Endothelial cell (in vitro differentiated cells): ENCODE measurements at places on chromosomes 3 and 15.
A peak's percentile ranks its signal among the peaks of the same experiment; 100 is the strongest.

DNA sequence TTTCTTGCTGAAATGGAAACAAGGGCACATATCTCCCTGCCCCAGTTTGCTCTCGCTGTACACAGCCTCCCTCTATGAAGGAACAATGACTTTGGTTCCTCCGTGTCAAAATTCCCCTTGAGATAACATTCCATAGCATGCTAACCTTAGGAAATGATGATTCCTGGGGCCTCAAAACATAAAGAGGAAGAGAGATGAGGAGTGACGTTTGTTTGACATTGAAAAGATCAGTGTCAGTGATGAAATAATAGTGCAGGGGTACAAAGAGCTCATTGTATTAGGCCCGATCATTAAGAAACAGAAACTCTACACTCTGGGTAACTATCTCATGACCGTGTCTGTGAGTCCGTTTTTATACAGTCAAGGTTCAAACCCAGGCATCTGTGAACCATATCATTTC lies 55.2 kb downstream of the ARNT2 start:
- no peak for DNase-seq

- DNase-seq = no peak
These were observed 19.6 kb downstream of the TRIM71 start for GRCh38 chr3:32837366-32837765.

DNA sequence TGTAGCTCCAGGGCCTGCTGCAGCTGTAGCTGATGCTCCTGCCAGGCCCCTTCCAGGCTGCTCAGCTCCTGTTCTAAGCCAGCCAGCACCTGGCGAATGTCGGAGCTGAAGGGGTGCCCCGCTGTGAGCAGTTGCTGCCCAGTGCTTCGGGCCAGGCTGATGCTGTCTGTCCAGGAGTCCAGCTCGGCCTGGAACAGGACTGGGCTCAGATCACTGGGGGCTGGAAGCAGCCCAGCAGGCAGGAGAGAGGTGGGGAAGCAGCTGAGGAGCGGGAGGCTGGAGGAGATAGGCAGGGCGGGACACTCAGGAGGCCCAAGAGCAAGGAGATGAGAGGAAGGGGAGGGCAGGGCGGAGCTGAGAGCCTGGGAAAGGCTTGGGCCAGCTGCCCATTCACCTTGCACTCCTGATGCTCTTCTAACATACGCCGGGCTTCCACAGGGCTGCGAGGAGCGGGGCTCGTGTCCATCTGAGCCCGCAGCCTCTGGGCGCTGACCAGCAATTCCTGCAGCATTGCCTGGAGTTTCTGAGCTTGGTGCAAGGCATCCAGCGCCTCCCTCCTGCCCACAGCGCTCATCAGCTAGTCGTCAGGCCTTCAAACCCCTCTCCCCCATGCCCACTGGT lies 23.2 kb downstream of the PLA2G4B start:
- DNase-seq = no peak

DNA sequence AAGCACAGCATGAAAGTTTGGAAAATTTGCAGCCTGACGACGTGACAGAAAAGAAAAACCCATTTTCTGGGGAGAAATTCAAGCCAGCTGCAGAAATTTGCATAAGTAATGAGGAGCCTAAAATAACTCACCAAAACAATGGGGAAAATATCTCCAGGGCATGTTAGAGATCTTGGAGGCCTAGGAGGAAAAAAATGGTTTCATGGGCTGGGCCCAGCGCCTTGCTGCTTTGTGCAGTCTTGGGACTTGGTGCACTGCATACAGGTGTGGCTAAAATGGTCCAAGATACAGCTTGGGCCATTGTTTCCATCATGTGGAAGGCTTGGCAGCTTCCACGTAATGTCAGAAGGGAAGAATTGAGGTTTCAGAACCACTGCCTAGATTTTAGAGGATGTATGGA lies 428.5 kb upstream of the FRG2C start:
- no peak for DNase-seq

- DNase-seq = no peak
These were observed 64.9 kb upstream of the ROPN1 start for GRCh38 chr3:124056846-124057245.

DNA sequence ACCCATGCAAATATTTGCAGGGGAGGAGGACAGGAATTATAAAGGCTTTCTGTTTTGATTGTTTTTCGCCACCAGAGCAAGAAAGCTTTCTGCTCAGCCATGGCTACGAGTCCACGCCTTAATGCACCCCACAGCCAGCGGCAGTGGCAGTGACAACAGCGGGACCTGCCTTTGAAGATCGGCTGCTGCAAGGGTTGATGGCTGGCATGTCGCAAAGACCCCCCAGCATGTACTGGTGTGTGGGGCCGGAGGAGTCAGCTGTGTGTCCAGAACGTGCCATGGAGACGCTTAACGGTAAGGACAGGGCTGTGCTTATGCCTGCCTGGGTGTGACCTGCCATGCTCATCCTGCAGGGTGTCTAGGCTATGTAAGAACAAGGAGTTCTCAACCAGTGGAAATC lies 5.3 kb downstream of the LRRK1 start:
- DNase-seq = no peak

DNA sequence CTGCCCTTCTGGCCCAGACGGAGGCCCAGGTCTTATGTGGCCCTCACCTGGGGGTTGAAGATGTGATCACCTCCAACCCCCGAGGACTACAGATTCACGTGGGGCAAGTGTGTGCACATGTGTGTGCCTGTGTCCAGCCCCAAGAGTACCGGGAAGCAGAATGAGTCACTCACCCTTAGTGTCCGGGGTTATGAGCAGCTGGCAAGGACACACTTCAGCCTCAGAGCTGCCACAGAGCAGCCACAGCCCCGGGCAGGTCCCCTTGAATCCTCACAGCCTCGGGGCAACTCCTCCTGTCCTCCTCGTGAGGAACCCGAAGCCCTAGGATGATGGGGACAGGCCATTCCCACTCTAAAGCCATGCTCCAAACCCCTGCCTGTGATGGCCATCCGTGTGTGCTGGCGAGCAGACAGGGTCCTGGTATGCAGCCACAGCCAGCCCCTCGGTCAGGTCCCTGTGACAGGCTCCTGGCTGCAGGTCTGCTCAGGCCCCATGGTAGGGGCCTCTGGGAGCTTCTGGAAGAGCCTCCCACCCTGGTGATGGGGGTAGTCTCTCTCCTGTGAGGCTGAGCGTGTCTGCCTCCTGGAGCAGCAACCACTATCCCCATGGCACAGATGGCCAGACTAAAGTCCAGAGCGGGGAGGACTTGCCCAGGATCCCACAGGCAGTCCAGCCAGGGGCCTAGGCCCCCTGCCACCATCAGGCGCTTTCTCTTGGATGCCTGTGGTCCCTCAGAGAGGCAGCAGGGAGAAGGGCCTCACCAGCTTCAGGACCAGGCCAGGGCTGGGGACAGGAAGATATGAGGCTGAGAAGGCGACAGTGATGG lies 852 bp downstream of the STAB1 start:
- no peak for DNase-seq

DNA sequence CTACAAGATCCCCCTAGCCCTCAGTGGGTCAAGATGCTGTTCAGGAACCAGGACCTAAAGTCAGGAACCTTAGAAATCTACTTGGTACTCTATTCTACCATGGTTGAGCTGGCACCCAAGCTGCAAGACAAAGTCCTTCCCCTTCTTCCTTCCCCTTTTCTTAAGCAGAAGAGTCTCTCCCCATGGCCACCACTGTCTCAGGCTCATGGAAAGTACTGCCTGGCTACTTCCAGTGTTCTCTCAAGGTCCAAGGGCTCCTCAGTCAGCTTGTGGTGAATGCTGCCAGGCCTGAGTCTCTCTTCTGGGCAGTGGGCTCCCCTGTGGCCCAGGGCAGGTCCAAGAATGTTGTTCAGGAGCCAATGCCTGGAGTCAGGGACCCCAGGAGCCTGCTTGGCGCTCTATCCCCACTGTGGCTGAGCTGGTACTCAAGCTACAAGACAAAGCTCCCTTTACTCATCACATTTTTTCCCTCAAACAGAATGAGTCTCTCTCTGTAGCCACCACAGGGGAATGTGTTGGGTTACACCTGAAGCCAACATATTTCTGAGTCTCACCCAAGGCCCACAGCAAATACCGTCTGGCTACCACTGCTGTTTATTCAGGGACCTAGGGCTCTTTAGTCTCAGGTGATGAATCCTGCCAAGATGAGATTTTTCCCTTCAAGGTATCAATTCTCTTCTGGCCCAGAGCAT lies 18.1 kb upstream of the SLC27A2 start:
- DNase-seq = no peak

DNA sequence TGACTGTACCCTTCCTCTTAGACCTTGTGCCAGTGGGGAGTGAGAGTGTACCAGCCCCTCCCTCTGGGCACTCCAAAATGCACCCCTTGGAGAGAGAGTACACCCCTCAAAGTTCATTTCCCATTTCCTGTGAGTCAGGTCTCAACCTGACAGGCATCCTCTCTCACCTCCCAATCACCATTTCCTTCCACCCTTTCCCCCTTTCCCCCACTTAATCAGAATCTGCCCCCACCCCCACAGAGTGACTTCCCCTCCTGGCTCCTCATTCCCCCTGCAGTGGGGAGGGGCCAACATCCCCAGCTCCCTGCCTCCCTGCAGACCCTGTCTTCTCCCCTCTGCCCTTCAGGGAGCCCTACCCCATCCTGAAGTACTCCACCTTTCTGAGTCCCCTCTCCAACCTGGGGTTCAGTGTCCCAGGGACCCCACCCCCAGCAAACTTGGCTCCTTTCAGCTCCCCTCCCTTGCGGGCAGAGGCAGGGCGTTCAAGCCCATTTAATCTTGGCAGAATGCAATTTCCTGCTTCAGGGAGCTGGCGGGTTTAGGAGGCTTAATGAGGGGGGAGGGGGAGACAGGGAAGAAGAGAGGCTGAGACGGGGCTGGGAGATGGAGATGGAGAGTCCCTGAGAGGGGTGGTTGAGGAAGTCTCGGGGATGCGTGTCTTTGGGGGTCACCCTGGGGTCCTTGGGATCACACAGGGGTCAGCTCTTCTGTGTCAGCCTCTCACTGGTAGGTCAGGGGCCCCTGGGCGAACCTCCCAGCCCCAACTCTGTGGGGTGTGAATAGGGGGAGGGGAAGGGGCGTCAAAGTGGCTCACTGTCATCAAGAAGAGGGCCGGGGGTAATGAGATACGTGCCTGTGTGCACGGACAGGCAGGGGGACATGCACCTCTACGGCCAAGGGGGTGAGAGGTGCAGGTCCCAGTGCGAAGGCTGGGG lies 16.6 kb upstream of the SEMA3F start:
- DNase-seq = no peak

- no peak for DNase-seq
These were observed 483 bp downstream of the VPS13C start for GRCh38 chr15:62059816-62060112.

GRCh38 chr15:56759450-56759845 lies 26.1 kb upstream of the ZNF280D start:
- DNase-seq = no peak

DNA sequence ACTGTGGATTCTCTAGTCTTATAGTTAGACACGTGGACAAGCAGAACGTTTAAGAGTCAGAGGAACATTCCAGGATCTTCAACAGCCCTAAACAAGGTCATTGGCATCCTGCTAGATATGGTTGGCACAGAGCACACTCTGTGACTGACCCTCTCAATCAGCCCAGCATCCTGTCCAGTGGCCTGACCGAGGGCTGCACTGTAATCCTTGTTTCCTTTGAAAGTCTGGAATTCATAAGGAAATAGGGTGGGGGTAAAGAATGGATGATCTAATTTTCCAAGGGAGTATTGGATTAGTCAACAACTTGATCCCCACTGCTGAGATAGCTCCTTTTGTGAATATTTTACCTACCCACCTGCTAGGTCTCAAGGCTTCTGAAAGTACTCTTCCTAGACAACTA lies 94.5 kb upstream of the DLG1 start:
- no peak for DNase-seq

DNA sequence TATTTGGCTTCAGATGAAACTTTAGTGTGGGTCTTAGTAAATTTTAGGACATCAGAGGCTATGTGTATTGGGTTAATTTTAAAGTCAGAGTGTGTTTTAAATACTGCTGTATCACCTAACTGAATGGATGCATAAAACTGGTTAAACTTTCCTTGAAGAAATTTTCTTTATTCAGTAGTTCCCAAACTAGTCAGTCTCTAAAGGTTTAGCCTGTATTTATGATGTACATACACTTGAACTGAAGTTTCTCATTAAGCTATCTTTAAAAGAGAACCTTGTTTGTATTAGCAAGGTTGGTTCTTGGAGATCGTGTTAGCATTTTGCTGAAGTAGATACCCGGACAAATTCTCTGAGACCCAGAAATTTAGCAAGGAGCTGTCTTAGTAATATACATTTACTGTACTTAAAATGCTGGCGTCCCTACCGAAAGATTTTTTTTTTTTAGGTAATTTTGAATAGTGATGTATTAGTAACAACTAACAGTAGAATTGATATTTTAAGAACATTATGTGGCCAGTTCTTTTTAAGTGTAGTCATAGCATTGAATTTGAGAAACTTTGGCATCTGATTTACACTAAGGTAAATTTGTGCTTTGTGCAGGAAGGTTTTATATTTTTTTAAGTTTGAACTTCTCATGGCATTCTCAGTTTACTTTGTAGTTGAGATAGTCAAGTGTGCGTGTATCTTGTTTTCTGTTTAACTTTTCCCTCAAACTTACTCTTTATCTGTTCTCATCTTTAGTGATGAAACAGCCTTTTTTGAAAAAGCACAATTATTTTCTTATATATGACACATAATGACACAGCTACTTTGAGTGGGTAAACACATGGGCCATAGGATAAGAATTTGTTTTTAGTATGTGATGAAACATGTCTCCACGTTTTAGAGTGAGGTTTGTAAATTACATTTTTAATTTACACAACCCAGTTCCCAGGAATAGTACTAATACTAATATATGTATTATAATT lies 2.9 kb downstream of the DIPK2A start:
- no peak for DNase-seq

GRCh38 chr3:127611251-127611650 lies 13.0 kb downstream of the MCM2 start:
- DNase-seq = no peak

DNA sequence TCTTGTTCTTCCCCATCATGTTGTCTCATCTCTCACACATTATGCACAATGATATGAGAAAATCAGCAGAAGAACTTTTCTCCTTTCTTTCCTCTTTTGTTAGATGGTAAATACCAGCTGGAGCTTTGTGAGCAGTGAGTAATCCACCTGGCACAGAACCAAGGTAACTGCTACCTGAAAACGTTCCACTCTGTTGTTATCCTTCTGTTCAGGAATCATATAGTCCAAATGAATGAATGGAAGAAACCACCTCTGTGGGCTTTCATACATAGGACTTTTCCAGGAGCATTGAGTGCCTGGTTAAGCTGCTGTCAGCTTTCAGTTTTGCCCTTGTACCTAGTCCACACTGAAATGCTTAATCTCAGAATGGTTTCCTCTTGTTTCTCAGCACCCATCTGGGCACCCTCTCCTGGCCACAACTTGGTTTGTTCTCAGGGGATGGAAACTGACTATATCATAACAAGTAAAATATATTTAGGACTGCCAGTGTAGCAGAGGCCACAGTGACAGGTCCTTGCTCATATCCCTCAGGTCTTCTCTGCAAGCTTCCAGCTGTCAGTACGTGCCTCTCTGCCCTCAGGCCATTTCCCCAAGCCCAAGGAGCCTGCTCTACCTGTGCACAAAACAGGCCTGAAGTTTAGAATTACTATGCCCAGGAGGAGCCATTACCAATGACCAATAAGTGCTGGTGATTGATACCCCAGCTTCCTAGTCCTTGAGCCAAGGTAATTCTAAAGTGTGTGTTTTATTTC lies 23.5 kb upstream of the SLC4A7 start:
- no peak for DNase-seq

- no peak for DNase-seq
These were observed 8.0 kb downstream of the ESYT3 start for GRCh38 chr3:138442433-138442832.

GRCh38 chr3:152382312-152383135 lies 113.8 kb downstream of the MBNL1 start:
- no peak for DNase-seq

- DNase-seq = peak; percentile 56
These were observed 100.0 kb upstream of the IGF1R start for GRCh38 chr15:98548139-98548971.

- DNase-seq = no peak
These were observed 59.5 kb downstream of the MINDY2 start for GRCh38 chr15:58830556-58830955.
